ENCODE measurements at places on chromosomes 6 and 20.

DNA sequence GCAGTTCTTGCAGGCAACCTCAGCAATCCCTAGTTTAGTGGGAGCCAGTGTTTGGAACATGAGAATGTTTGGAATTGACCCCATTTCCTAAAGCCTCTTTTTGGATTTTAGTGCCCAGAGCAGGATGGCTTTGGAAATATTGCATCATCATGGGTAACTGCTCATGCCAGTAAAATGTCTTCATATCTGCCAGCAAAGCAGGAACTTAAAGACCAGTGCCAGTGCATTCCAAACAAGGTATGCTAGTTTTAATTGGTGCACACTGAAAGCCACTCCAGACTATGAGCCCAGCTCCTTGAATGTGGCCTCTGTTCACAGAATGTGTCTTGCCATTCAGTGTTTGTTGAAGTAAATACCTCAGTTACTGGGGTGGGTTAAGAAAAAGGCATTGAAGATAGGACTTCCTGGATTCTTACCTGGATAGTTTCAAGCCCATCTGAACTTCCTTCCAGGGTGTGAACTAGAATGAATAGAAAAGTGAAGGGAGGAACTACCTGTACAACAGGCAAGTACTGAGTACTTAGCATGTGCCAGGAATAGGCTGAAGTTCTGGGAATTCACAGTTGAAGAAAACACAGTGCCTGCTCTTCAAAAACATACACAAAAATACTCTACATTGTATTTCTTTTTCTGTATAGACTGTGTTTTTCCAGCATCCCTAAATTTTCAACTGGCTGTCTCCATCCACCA lies 70.5 kb downstream of the COL19A1 start:
- no peak for DNase-seq

DNA sequence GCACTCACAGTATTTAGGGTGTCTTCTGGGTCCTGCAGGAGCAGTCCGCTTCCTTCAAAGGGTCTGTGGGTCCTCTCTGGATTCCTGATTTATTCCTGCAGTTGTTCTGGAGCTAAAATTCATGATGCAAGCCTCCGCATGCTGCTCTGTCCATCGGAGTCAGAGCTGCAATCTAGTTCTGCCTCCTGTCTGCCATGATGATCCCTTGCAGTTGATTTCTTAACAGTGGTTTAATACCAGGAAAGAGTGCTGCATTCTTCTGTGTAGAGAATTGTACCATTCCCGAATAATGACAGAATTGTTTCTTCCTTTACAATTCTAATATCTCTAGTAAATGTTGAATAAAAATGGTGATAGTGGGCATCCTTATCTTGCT lies 72.0 kb upstream of the B3GAT2 start:
- no peak for DNase-seq

DNA sequence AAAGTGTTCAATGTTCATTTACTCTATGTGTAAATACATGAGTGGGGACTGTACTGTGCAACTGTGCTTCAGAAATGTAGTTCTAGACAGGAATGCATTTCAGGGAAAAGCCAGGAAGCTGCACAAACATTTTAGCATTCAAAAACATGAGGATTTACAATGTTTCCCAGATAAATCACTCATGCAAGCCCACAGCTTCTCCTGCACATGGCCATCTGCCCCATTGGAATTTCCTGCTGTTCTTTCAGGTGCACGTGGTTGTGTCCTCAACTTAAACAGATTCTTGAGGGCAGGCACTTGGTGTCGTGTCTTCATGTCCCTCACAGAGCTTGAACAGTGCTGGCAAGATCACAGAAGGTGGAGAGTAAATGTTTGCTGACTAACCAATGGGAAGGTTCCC lies 101.5 kb downstream of the UNC5CL start:
- no peak for DNase-seq

DNA sequence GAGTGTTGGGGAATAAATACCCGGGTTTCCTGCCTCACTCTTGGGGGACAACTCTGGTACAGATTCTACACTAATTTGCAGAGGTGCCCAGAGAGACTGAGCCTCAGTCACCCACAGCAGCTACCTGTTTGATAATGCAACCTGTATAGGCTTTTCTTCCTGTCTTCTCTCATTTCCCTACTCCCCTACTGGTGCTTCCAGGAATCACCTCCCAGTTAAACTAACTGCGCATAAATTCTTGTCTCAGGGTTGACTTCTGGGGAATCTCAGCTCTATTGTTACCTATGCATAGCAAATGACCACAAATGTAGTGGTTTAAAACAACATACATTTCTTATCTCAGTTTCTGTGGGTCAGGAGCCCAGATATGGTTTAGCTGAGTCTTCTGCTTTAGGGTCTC lies 11.3 kb downstream of the OCSTAMP start:
- DNase-seq: no peak

DNA sequence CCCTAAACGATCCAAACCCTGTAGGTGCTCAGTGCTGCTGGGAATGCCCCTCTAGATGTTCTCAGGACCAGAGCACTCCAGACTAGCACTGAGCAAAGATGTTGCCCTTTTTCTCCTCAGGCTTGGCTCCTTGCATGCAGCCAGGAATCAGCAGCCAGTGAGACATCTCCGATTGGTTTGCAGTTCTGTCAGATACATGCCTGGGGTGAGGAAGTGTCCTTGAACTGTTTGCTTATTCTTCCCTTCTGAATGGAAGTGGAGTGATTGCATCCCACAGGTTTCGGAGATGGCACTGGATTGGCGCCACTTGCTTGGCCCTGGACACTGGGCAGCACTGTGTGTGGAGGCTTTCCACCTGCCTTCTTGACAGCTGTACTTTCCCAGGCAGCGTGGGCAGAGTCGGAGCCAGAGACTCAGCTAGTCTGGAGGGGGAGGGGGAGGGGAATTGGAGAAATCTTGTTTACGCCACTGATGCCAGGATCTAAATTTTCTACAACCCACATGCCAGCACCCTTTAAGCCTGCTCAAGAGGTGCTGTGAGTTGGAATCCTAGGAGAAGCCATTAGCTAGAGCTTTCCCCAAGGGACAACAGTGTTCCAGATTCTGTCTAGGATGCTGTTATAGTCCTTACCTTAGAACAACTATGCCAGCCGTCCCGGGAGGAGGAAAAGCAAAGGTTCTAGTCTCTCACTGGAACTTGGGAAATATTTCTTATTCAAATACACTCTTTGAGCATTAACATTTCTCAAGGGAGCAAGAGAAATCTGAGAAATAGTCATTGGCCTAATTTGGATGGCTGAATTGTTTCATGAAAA lies 49.2 kb upstream of the SASH1 start:
- no peak for DNase-seq

DNA sequence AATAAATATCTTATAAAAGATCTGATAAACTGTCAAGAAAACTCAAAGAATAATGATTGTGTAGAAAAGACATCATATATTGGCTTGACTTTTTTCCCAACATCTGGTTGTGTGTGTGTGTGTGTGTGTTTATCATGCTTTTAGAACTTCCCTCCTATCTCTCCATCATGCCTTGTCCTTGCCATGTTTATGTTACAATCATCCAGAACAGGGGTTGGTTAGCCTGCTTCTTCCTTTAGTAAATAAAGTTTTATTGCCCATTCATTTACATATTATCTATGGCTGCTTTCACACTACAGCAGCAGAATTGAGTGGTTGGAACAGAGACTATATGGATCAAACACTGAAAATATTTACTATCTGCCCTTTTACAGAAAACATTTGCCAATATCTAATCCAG lies 52.8 kb upstream of the RIPOR2 start:
- no peak for DNase-seq

GRCh38 chr6:22251348-22251747 lies 45.5 kb downstream of the PRL start:
- DNase-seq: no peak

DNA sequence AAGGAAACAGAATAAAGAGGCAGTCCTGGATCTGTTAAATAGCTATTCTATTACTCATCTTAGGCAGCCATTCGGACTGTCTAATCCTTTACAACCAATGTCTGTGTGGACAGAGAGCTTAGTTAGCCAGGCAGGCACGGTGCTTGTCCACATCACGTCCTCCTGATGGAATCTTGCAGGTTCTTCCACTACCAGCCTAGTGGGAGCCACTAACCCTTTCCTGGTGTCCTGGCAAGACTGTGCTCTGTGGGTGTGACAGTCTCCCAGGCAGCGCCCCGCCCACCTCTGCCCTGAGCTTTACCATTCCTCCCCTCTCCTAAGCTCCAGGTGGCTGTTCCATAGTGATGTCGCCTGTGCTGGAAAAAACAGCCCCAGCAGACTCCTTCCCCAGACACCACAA lies 78.3 kb upstream of the CLDN20 start:
- DNase-seq: no peak

- DNase-seq: no peak
These were observed 285.4 kb upstream of the CHD6 start for GRCh38 chr20:41903586-41903985.

DNA sequence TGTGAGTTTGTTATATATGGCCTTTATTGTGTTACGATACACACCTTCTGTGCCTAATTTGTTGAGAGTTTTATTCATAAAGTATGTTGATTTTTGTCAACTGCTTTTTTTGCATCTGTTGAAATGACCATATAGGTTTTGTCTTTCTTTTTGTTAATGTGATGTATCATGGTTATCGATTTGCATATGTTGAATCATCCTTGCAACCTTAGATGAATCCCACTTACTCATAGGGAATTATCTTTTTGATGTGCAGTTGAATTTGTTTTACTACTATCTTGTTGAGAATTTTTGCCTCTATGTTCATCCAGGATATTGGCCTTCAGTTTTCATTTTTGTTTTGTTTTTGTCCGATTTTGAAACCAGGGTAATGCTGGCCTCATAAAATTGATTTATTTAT lies 45.7 kb upstream of the TPD52L1 start:
- DNase-seq: no peak

- DNase-seq: no peak
These were observed 686.0 kb upstream of the MMS22L start for GRCh38 chr6:97969065-97969464.

DNA sequence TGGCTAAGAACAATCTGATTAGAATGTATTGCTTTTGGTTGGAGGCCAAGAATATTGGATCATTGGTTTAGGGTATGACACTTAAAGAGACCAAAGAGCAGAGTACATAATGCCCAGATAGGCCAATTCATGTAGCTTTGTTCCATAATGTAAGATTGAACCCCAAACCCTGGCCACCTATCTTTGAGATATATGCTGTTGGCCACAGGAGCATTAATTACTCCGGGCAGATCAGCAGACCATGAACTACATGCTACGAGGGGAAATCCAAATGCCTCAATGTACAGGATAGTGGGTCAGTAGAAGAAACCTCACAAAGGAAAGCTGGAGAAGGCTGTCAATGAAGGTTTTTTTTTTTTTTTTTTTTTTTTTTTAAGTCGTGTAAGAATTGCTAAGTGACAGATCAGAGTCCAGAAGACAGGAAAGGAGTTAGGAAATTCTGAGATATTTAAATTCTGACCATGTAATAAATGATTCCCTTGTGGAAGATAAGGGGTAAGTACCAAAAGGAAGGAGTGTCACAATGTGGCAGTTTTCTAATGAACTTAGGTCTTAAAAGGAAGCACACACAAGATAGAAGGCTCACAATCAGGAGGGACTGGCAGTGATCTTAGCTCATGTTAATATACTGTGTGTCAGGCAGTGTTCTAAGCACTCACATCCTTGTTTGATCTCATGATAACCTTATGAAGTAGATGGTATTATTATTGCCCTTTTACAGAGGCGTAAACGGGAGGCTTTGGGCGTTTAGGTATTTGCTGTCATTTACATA lies 61.4 kb downstream of the CARMIL1 start:
- DNase-seq: no peak

DNA sequence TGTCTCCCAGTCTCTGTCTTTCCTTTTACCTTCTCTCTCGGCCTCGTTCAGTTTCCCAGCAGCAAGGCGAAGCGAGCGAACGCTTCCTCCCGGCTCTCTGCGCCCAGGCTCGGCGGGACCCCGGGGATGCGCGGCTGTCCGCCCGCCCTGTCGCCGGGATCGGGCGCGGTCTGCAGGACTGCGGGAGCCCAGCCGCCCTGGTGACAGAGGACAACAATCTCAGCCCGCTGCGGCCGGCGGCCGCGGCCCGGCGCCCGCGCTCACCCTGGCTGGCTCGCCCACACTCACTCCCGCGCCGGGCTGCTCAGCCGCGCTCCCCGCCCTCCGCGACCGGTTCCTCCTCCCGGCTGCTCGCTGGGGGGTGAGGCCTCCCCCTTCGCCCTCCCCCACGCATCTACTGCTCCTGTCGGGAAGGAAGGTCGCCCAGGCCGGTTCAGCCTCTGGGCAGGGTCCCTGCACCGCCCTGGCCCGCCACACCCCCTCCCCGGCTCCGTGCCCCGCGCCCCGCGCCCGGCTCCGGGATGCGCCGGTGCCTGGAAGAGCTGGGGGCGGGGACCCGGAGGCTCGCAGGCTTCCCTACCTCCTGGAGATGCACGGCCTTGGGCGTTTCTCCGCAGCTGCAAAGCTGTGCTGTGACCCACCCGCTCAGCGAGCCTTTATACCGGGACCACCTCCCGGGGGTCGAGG lies 410 bp downstream of the SYNE1 start:
- DNase-seq: no peak

GRCh38 chr6:160519603-160520042 lies 144.5 kb downstream of the LPA start:
- DNase-seq: no peak

- DNase-seq: no peak
These were observed 411.5 kb downstream of the TENT5A start for GRCh38 chr6:81340946-81341345.

DNA sequence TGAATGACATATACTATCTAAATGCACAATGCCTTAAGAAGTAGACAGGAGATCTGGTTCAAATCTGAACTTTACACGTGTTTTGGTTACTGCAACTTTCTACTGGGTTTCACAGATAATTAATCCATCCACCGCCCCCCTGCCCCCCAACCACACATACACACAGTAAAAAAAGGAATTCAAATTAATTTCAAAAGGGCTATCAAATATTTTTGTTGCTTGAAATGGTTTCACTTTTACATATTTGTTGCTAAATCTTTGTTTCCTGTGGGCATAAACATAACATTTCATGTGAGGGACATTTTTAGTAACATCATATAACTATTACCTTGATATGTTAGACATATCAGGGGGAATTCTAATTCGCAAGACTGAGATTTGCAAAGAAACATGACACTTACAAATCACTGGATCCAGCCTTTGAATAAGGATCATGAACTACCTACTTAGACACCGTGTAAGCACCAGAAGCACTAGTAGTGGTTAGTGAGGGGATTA lies 7.5 kb downstream of the NEDD9 start:
- DNase-seq: no peak

DNA sequence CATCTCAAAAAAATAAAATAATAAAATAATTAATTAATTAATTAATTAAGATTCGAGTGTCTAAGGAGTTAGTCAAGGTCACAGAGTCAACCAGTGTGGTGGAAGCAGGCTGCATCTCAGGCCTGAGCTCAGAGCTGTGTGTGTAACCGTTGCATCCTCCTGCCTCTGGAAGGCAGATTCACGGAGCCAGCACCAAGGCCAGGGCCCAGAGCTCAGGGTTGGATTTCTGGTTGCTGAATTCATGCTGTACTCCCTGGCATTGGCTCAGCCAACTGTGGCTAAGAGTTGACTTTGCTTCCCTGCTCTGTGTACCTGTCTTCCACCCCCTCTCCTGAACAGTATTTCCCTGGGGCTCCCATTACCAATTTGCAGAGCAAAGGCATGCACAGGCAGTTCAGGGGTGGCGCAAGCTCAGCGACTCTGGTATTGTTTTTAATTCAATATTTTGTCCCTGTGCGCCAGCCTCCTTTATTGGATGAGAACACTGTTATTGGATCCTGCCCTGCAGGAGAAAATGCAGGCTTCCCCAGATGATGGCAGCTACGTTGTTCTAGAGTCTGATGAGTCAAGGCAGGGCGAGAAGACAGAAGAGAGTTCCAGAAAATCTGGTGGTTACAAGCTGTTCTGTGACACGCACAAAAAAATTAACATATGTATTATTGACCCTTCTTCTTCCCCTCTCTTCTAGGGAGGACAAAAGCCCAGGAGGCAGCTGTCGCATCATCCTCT lies 12.3 kb upstream of the CTNNBL1 start:
- no peak for DNase-seq

- no peak for DNase-seq
These were observed 39.5 kb upstream of the THBS2 start for GRCh38 chr6:169293196-169293595.

All from GF-D8 (cell line).